ENCODE measurements at places on chromosomes 7 and 10. TPM values are rescaled to one million over a fixed set of nuclear protein-coding genes. Genes with fewer than 3 reads are reported as not detected.
A peak's percentile ranks its signal among the peaks of the same experiment; 100 is the strongest.

Gene THSD7A
- total RNA-seq: not detected

Gene EIF3A
- total RNA-seq: 31.1 TPM

Gene IRF5
- total RNA-seq: 2.4 TPM

Gene PAPSS2
- total RNA-seq: 38.6 TPM

- DNase-seq: no peak
Measured at GRCh38 chr7:114050571-114050970, 131.8 kb upstream of the PPP1R3A start.

Gene ASZ1
- total RNA-seq: not detected

Gene CISD1
- total RNA-seq: 56.9 TPM

GRCh38 chr7:20742913-20743312, 43.8 kb downstream of the SP8 start:
- DNase-seq: no peak

- no peak for DNase-seq
Measured at GRCh38 chr10:103622286-103622685, 128.8 kb downstream of the NEURL1 start.

- peak; percentile 49 for DNase-seq
Measured at GRCh38 chr7:151518105-151518946, 1.4 kb downstream of the RHEB start.
